PC-9 (cell line): ENCODE measurements at places on chromosomes 16 and 17. TPM values are rescaled to one million over a fixed set of nuclear protein-coding genes. Genes with fewer than 3 reads are reported as not detected.
A peak's percentile ranks its signal among the peaks of the same experiment; 100 is the strongest.

- H3K27me3 ChIP-seq, result no peaks in the 10 kb centered on the region
- peak; percentile 49 for DNase-seq
- H3K27ac ChIP-seq, result peak overlapping the region; percentile 87
- H3K4me1 ChIP-seq, result peaks cover 24% of the 10 kb centered on the region
- no peaks in the 10 kb centered on the region for H3K36me3 ChIP-seq
Measured at GRCh38 chr17:49193513-49194296, 16.7 kb downstream of the GNGT2 start.

- H3K36me3 ChIP-seq, result 0 out of 2 replicates have a peak, but pooled peaks cover 2% of the 10 kb centered on the region
- H3K27ac ChIP-seq, result peak overlapping the region; percentile 79
- peak; percentile 67 for DNase-seq
- peaks cover 12% of the 10 kb centered on the region for H3K4me1 ChIP-seq
Measured at GRCh38 chr16:75402159-75402820, 31.0 kb downstream of the CFDP1 start.

DNA sequence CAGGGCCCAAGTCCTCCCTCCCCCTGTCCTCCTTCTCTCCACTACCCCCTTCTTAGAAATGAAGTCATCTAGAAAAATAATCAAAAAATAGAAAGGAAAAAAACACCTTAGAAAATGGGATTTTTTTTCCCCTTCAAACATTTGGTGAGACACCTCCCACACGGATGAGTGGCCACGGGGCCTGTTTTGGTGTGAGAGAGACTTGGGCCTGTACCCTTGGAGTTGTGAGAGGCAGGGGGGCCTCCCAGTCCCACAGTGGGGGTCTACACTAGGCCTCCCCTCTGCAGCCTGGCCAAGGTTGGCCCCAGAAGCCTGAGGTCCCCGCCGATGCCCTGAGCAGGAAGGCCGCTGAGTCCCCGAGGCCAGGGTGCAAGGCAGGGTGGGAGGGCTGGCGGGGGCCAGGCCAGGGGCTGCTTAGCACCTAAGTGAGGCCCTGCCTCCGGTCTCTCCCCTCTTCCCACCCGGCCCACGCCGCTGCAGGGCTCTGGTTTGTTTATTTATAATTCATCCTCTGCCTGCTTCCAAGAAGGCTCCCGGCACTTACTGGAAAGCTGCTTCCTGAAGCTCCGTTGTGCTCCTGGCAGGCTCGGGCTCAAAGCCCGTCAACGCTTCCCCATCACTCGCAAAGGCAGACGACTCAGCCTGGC lies 26.4 kb downstream of the NPTX1 start:
- no peak overlapping the region for H3K4me3 ChIP-seq
- 0 out of 2 replicates have a peak, but pooled peaks cover 3% of the 10 kb centered on the region for H3K27me3 ChIP-seq
- H3K4me1 ChIP-seq, result no peaks in the 10 kb centered on the region
- H3K27ac ChIP-seq, result no peak overlapping the region

DNA sequence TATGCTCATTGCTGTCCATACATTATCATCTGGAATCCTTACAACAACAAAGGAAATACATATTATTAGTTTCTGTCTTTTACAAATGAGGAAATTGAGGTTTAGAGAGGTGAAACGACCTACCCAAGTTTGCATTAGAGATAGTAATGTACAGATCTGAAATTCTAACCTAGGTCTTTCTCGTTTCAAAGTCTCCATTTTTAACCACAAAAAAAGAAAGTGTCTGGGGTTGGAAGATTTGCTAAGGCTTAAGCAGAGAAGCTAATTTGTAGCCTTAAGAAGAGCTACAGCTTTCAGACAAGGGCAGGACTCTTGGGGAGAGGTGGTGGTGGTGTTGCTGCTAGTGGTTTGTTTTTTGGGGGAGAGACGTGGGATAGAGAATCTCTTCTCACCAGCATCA lies 19.2 kb downstream of the CIITA start:
- H3K4me1 ChIP-seq, result no peaks in the 10 kb centered on the region
- DNase-seq, result no peak
- H3K27ac ChIP-seq, result no peak overlapping the region
- no peak overlapping the region for H3K4me3 ChIP-seq
- peaks cover 19% of the 10 kb centered on the region for H3K27me3 ChIP-seq

ITGA2B gene
- 5.7 TPM in 2 replicates for total RNA-seq

DNA sequence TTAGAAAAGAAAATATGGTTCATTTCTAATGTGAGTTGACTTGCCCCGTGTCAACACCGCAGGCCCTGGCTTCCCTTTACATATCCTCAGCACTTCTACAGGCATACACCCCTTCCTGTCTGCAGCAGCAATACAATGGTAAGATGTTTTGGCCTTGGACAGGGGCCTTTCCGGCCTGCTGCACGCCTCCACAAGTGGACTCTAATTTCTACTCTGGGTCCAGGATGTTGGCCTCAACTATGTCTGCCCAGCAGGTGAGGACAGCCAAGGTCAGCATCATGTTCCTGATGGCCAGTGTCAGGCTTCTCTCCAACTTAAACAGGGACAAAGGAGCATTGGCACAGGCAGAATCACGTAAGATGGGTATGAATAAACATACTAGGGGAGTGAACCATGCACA lies 11.0 kb downstream of the C17orf67 start:
- H3K4me1 ChIP-seq, result 0 out of 2 replicates have a peak, but pooled peaks cover 17% of the 10 kb centered on the region
- no peak overlapping the region for H3K27ac ChIP-seq
- H3K27me3 ChIP-seq, result no peaks in the 10 kb centered on the region

MILR1 gene
- 22.9 and 25.6 TPM in 2 replicates for total RNA-seq

HP gene
- not detected in 2 replicates for total RNA-seq

DNA sequence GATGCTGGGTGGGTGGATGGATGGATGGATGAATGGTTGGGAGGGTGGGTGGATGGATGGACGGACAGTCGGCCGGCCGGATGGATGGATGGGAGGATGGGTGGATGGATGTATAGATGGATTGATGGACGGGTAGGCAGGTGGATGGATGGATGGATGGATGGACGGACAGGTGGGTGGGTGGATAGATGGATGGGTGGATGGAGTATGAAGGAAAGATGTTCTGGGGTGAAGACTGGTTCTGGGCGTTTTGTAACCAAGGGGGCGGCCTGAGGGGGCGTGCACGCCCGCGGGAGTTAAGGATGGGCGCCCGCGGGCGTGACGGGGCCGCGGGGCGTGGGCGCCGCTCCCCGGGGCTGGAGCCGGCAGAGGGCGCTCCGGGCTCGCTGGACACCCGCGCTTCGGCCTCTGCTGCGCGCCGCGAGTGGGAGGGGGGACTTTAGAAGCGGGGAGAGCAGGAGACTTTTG lies at the start of gene NECAB2:
Gene NECAB2, plus strand, starts transcription at position 407 of the 468 bp plus-strand sequence. CDS start 405 bp downstream, outside the sequence.
- no peak within 1 kb of the TSS for H3K27ac ChIP-seq
- H3K4me1 ChIP-seq, result no peaks in the 10 kb centered on the region
- no peak for DNase-seq
- H3K27me3 ChIP-seq, result no peaks in the 10 kb centered on the region
- H3K36me3 ChIP-seq, result no peaks in the 10 kb centered on the region

OTOP2 gene
- total RNA-seq, result not detected in 2 replicates

DNA sequence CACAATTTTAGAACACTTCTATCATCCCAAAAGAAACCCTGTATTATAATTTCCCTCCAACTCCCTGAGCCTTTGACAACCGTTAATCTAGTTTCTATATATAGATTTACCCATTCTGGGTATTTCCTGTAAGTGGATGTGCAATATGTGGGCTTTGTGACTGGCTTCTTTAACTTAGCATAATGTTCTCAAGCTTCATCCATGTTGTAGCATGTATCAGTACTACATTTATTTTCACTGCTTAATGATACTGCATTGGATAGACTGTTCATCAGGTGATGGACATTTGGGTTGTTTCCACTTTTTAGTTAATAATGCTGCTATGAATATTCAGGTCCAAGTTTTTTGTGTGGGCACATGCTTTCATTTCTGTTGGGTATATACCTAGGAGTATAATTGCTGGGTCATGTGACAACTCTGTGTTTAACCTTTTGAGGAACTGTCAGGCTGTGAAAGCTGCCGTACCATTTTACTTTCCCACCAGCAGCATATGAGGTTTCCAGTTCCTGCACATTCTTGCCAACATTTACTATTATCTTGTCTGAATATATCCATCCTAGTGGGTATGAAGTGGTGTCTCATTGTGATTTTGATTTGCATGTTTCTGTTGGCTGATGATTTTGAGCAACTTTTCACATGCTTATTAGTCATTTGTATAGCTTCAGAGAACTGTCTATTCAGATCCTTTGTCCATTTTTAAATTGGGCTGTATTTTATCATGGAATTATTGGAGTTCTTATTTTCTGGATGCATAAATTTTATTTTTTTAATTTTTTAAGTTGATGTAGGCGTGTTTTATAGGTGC lies 16.4 kb downstream of the REXO5 start:
- DNase-seq, result no peak
- no peaks in the 10 kb centered on the region for H3K4me1 ChIP-seq
- H3K36me3 ChIP-seq, result peaks cover 3% of the 10 kb centered on the region; the same call in 1 of the 2 replicates
- no peak overlapping the region for H3K4me3 ChIP-seq
- no peaks in the 10 kb centered on the region for H3K27me3 ChIP-seq

- H3K27ac ChIP-seq, result peak overlapping the region; percentile 68
- H3K4me1 ChIP-seq, result peaks cover 36% of the 10 kb centered on the region
- H3K36me3 ChIP-seq, result peaks cover 6% of the 10 kb centered on the region
- peak; percentile 95 for DNase-seq
- no peak overlapping the region for H3K4me3 ChIP-seq
Measured at GRCh38 chr16:11038777-11039176, 94.4 kb downstream of the CLEC16A start.

DNA sequence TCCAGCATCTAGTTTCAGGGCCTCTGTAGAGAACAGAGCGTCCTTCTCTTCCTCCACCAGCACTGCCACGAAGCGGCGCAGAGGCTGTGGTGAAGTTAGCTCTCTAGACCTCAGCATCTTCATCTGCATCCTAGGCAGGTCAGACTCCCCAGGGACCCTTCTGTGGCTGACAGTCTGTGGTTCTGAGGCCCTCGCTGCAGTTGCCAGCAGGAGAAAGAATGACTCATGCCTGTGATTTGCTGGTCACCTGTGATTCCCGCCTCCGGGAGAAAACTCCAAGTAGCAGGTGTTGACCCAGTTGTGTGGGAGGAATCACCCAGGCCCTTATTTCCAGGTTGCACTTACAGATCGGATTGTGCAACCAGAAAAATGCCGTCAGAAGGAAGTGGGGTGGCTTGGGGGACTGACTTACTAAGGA lies 117.3 kb upstream of the CACNG5 start:
- no peaks in the 10 kb centered on the region for H3K4me1 ChIP-seq
- DNase-seq, result no peak
- no peaks in the 10 kb centered on the region for H3K27me3 ChIP-seq
- H3K36me3 ChIP-seq, result no peaks in the 10 kb centered on the region
- H3K27ac ChIP-seq, result no peak overlapping the region

- H3K4me3 ChIP-seq, result peak overlapping the region; percentile 98
- no peaks in the 10 kb centered on the region for H3K36me3 ChIP-seq
- DNase-seq, result peak; percentile 73
- H3K27me3 ChIP-seq, result no peaks in the 10 kb centered on the region
- H3K4me1 ChIP-seq, result peaks cover 10% of the 10 kb centered on the region; the same call in 1 of the 2 replicates
Measured at GRCh38 chr17:32142857-32143526, 690 bp downstream of the RHOT1 start.

MYH8 gene
- total RNA-seq, result not detected in 2 replicates

C16orf89 gene
- total RNA-seq, result not detected in 2 replicates

- H3K36me3 ChIP-seq, result no peaks in the 10 kb centered on the region
- no peak overlapping the region for H3K27ac ChIP-seq
- H3K4me1 ChIP-seq, result peaks cover 5% of the 10 kb centered on the region
- no peaks in the 10 kb centered on the region for H3K27me3 ChIP-seq
- DNase-seq, result no peak
Measured at GRCh38 chr17:82343560-82343959, 10.0 kb upstream of the SECTM1 start.
